CD4-positive, alpha-beta T cell treated with Interleukin-10 for 1 hour (primary cell): ENCODE measurements at places on chromosomes 6 and 20.

DNA sequence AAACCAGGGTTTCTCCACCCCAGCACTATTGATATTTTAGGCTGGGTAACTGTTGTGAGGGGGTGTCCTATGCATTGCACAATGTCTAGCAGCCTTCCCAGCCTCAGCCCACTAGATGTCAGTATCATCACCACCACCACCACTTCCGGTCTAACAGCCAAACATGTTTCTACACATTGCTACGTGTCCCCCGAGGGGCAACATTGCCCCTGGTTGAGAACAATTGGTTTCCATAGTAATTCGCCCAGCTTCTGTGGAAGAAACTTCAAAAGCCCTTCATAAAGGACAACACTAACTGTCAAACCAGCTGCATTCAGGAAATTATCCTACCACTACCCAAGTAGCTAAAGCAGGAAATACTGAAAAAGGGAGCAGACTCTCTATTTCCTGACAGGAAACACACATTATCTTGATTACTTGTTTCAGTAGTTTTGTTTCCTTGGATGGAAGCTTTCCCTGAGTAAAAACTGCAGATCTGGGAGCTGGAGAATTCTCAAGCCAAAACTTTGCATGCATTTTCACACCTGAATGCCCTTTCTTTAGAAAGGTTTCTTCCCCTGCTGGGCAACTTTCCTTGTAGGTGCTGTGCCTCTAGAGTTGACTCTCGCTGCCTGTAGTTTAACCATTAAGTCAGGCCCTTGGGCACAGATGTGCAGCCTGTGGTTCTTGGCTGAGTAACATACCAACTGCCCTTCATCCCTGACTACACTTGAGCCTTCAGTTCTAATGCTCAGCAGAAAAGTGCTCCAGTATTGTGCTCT lies 23.6 kb downstream of the PKHD1 start:
- peak; percentile 65 for DNase-seq

- no peak for DNase-seq
Measured at GRCh38 chr6:4931530-4932227, 72.2 kb downstream of the RPP40 start.

- DNase-seq: peak; percentile 54
Measured at GRCh38 chr6:53312355-53312754, 36.4 kb downstream of the ELOVL5 start.

DNA sequence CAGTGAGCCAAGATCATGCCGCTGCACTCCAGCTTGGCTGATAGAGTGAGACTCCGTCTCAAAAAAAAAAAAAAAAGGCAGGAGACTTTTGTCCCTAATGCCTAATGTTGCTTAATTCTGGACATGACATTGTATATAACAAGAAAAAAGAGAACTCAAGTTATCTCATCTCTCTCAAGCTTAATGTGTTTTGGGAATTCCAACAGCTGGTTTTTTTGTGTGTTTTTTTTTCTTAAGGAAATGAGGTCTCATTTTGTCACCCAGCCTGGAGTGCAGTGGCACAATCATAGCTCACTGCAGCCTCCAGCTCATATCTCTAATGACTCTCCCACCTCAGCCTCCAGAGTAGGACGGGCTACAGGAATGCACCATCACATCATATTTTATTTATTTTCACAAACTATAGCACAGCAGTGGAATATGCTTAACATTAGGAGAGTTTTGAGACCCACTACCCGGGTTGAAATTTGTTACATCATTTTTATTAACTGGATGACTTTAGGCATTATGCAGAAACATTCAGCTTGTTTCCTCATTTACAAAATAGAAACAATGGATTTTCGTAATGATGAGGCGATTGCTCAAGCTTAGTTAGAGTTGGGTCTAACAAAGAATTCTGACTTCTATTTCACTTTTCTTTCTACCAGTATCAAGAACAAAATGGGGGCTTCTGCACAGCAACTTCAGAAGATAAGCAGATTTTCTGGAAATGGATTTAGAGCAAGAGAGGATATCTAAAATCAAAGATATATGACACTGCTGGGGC lies 104.1 kb upstream of the BTN3A2 start:
- DNase-seq: no peak

DNA sequence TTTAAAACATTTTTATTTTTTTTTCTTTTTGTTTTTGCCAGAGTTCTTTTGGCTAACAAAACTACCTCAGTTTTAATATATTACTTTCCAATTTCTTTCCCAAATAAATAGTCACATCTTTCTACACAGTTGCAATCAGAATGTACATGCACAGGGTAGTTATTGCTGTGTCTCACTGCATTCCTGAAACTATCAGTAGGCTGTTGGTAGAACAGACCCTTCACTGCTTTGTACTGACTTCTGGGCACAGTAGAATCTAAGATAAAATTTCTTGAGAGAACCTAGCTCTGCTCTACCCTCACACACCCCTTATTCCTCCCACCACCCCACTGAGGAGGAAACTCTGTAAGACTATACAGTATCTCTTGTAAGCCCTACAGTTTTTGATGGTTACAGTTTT lies 19.9 kb downstream of the TPX2 start:
- DNase-seq: no peak

GRCh38 chr6:36780442-36781177 lies 58.6 kb downstream of the CPNE5 start:
- DNase-seq: no peak

DNA sequence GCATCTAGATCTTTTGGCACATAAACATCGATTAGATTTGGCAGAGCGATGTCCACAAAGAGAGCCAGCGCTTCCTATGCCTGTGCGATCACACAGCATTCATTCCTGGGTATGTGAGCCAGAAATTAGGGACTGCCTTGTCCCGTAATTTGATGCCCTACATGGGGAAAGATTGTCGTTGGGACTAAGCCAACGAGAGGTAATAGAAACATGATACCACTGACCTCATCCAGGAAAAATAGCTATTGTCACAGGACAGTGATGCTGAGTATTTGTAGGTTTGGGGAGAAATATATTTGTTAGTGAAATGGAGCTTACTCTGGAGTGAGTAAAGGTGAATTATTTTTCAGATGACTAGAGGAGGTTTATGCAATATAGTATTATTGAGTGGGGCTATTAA lies 154.0 kb downstream of the TSHZ2 start:
- DNase-seq: no peak

- DNase-seq: no peak
Measured at GRCh38 chr6:40098774-40099173, 164.5 kb upstream of the MOCS1 start.

DNA sequence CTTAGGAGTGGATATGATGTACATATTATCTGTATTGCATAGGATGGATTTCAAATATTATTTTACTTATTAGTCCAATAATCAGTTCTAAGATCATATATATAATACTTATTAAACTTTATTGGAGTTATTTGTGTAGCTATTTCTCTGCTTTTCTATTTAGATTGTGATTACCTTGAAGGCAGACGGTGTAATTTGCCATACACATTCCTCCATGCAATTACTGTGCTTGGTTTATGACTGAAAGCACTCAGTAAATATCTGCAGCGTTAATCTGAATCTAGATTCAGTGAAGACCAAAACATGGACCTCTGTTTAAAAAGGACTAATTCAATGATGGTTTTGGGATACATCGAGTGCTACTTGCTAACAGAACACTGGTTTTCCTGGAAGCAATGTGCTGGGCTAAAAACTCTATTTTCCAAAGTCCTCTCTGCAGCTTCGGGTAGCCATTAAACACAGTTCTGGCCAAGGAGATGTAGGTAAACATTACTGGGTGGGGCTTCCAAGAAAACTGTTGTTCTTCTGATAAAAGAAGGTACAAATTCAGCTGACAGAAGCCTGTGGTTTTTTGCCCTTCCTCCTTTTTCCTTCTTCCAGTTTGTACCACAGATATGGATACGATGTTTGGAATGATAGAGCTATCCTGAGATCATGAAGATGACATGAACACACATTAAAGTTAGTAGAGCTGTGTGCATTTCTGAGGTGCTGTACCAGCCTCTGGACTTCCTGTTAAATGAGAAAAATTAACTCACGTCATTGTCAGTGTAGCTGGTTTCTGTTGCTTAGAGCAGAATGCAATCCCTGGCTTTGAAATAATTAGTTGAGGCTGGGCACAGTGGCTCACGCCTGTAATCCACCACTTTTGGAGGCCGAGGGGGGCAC lies 136.5 kb upstream of the NUP153 start:
- DNase-seq: no peak

DNA sequence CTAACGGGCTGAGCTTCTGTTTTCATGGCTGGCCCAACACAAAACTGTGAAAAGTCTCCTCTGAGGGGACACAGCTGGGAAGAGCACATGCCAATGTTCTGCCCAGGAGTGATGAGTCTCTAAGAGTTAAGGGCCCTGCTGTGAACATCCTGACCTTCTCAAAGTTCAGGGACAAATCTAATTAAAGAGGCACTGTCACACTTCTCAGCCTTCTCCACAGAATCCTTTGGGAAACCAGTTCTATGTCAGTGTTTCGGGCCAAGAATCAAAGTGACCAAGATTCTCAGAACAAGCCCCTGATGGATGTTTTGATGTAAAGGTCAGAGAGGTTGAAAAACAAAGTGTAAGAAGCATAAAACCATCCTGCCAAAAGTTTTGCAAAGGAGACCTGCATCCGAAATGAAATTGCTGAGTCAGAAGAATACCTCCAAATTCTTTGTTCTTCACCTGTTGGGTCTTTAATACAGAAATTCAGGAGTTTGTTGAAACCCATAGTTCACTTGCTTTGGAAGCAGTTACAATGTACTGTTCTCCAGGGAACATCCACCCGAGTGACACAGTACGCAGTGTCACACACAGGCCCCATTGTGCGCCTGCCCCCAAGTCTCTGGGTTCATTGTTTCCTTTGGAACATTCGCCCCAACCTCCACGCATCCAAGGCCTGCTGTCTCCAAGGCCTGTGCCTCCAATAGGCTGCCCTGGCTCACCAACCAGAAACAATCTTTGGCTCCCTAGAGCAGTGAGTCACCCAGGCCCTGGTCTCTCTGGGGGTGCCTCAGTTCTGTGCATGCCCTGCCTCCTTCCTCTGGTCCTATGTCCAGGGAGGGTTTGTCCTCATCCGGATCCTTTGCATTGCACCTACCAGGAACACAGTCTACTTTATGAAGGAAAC lies 65.5 kb upstream of the QKI start:
- DNase-seq: no peak

GRCh38 chr6:137783710-137784109 lies 83.3 kb upstream of the TNFAIP3 start:
- DNase-seq: no peak

- no peak for DNase-seq
Measured at GRCh38 chr6:88301888-88302768, 136.0 kb upstream of the CNR1 start.

DNA sequence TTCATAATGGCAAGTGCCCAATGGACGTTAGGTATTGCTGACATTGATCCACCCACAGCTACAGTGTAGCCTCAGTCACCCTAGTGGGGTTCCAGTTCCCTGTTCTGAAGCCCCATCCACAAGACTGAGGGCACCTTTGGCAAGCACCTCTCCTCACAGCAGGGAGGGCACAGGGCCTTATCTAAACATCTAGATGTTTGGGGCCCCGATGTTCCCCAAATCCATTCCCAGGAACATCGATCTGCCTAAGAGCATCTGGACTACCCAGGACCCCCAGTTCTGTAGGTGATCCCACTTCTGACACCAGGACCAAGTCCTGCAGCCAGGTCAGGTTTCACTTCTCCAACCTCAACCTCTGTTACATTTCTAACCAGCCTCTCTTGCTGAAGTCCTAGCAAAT lies 10.6 kb downstream of the APCDD1L start:
- no peak for DNase-seq

GRCh38 chr6:7433121-7433617 lies 43.6 kb downstream of the RIOK1 start:
- DNase-seq: no peak

DNA sequence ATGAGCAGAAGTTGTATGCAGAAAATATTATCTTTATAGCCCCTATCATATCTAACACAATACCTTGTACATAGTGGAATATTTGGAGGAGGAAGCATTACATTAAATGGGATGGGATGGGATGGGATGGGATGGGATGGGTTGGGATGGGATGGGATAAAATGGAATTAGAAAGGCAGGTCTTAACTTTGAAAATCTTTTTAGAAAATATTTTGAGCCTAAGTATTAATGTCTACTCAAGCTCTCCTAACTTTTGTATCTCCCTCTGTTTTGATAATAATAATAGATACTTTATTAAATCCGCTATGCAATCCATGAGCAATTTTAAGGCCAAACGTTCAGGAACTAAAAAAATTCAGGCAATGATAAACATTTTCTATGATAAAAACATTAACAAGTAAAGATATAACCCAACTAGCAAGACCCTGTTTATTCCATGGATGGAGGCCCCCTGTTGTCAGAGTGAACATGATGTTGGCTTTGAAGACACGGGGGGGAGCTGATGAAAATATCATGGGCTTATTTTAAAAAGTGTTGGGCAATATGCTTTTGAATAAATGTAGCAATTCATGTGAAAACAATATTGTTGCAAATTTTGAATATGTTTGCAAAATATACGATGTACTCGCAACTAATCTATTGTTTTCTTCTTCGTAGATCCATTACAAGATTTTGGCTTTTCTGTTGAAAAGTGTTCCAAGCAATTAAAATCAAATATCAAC lies 35.9 kb downstream of the LY86 start:
- DNase-seq: no peak

- DNase-seq: no peak
Measured at GRCh38 chr20:7994809-7995208, 24.8 kb downstream of the TMX4 start.

- no peak for DNase-seq
Measured at GRCh38 chr6:53241938-53242337, 93.3 kb upstream of the GCM1 start.

GRCh38 chr20:31706607-31707257 lies 15.9 kb downstream of the BCL2L1 start:
- no peak for DNase-seq

DNA sequence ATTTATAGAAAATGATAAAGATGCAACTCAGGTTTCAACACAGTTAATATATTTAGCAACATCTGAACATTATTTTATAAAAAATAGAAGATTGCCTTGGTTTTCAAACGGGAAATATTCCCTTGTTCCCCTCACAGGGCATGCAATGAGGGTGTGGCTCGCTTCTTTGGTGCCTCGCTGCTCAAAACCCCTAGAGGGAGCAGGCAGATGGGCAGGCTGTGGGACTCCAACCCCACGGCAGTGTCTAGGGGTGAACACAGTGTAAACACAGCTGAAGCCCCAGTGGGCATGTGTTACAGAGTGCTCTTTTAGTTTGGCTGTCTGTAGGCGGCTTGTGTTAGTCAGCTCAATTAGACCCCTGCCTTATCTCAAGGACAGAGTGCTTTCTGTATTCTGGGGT lies 560.8 kb upstream of the IMPG1 start:
- DNase-seq: no peak

- DNase-seq: no peak
Measured at GRCh38 chr20:38728911-38729642, 4.8 kb downstream of the SLC32A1 start.

GRCh38 chr6:150891888-150892485 lies 26.5 kb downstream of the MTHFD1L start:
- DNase-seq: peak; percentile 69

DNA sequence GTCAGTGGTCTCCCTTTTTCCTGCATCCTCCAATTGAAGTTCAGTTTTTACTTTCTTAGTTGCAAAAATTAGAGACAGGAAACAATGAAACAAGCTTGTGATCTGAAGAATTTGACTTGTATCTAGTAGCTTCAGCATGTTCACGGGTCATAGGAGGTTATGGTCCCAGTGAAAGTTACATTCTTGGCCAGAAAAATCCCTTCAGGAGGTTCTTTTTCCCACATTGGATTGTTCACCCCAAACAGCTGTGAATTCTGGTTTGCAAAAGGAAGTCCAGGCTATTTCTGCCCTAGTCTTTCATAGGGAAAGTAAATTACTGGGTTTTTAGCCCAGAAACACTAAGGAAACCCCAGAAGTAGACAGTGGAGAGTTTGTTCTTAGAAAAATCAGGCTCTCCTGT lies 8.1 kb downstream of the ANKS1A start:
- DNase-seq: no peak

- no peak for DNase-seq
Measured at GRCh38 chr20:4684837-4685413, 36.8 kb upstream of the PRND start.
